ENCODE measurements at places on chromosomes 1 and 21. TPM values are rescaled to one million over a fixed set of nuclear protein-coding genes. Genes with fewer than 3 reads are reported as not detected.

PCSK9 gene
- polyA plus RNA-seq, result 0.03 TPM

CADM3 gene
- polyA plus RNA-seq, result not detected

MAP7D1 gene
- 7.1 TPM for polyA plus RNA-seq

SNAP47 gene
- polyA plus RNA-seq, result 37.6 TPM

E2F2 gene
- polyA plus RNA-seq, result 17.5 TPM

IL19 gene
- polyA plus RNA-seq, result not detected

OR2T35 gene
- 0.12 TPM for polyA plus RNA-seq

RYR2 gene
- 0.01 TPM for polyA plus RNA-seq

PGLYRP4 gene
- polyA plus RNA-seq, result 0.51 TPM

COL9A2 gene
- polyA plus RNA-seq, result 24.0 TPM

OR2M5 gene
- polyA plus RNA-seq, result not detected

GJB5 gene
- polyA plus RNA-seq, result not detected

SYT14 gene
- not detected for polyA plus RNA-seq

POFUT2 gene
- 6.0 TPM for polyA plus RNA-seq

HNRNPR gene
- polyA plus RNA-seq, result 248 TPM

ACTRT2 gene
- polyA plus RNA-seq, result not detected

CAPN8 gene
- 15.0 TPM for polyA plus RNA-seq

PRELP gene
- polyA plus RNA-seq, result not detected

TMCO4 gene
- 19.2 TPM for polyA plus RNA-seq

KCNJ10 gene
- 0.20 TPM for polyA plus RNA-seq

HSD3B1 gene
- polyA plus RNA-seq, result not detected

SPRR2A gene
- not detected for polyA plus RNA-seq

KCNH1 gene
- not detected for polyA plus RNA-seq

ARMH1 gene
- 5.6 TPM for polyA plus RNA-seq

LAX1 gene
- 4.9 TPM for polyA plus RNA-seq

UBE2U gene
- not detected for polyA plus RNA-seq

KRTAP21-2 gene
- not detected for polyA plus RNA-seq

PKP1 gene
- polyA plus RNA-seq, result not detected

OR2L13 gene
- not detected for polyA plus RNA-seq

CATSPERE gene
- 0.22 TPM for polyA plus RNA-seq

ERI3 gene
- 73.1 TPM for polyA plus RNA-seq

C1orf53 gene
- polyA plus RNA-seq, result 4.2 TPM

LIX1L gene
- polyA plus RNA-seq, result 9.9 TPM

KCNJ15 gene
- not detected for polyA plus RNA-seq

BRINP3 gene
- not detected for polyA plus RNA-seq

FAM3B gene
- 0.24 TPM for polyA plus RNA-seq

TRIM58 gene
- polyA plus RNA-seq, result not detected

C4BPB gene
- 0.48 TPM for polyA plus RNA-seq

GSTM3 gene
- not detected for polyA plus RNA-seq

GPR89A gene
- polyA plus RNA-seq, result 34.6 TPM

SPRR2G gene
- polyA plus RNA-seq, result not detected

DEPDC1 gene
- 32.3 TPM for polyA plus RNA-seq

ELAPOR1 gene
- polyA plus RNA-seq, result not detected

THEM5 gene
- polyA plus RNA-seq, result not detected

OR2T2 gene
- polyA plus RNA-seq, result 1.5 TPM

S100A9 gene
- 0.31 TPM for polyA plus RNA-seq

CYP4Z1 gene
- not detected for polyA plus RNA-seq

GABRD gene
- polyA plus RNA-seq, result not detected
